Stimulated activated CD4-positive, alpha-beta T cell treated with anti-CD3 and anti-CD28 coated beads, TNF-alpha, amount 100 ng/mL, for 24 hours (primary cell): ENCODE measurements at places on chromosomes 7 and 10.

GRCh38 chr10:103692952-103693811 lies 162.2 kb downstream of the SH3PXD2A start:
- DNase-seq: no peak

- no peak for DNase-seq
Observed at GRCh38 chr10:96718304-96718990, 1.9 kb downstream of the PIK3AP1 start.

DNA sequence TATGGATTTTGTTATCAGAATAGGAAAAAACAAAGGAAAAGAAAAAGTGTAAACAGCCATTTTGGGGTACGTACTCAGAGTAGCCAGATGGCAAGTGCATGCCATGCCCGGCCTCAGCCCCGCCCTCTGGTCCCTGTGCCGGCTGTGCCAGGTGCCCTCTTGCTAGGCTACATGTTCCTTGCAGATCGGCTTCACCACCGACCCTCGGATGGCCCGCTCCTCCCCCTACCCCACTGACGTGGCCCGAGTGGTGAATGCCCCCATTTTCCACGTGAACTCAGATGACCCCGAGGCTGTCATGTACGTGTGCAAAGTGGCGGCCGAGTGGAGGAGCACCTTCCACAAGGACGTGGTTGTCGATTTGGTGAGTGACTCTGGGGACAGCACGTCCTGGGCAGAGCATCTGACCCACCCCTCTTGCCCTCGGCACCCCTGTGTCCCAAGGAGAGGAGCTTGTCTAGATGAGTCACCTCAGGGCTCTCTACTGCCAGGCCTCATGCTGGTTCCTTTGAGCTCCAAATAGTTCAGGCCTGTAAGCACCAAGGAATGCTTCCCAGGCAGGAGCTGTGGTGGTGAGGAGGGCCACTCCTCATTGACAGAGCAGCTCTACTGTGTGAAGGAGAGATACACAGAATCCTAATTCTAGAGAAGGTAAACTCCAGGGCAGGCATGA lies 54.9 kb upstream of the ZMIZ2 start:
- DNase-seq: no peak

DNA sequence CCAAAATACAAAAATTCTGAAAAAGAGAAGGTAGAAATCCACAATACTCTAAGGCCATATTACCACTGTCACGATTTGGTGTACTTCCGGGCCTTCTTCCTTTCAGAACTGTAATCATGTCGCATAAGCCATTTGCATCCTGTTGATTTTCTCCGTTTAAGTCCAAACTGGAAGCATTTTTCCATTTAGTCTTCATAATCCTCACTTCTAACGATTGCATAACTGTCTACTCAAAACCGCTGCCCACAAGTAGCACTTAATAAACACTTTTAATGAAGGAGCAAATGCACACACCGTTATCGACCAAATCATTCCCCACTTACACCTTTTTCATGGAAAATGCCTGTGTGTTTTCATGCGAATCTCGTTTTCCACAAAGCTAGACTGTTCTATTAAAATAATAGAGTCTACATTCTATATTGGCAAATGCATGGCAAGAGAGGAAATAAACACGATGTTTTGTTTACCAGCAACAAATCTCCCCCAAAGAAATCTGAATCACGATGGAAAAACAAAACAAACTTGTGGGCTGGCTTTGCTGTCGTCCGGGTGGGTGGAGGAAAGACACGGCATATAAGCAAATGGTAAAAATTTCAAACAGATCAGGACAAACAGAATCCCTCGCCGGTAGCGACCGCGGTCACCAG lies 1.0 kb downstream of the ATE1 start:
- DNase-seq: no peak

DNA sequence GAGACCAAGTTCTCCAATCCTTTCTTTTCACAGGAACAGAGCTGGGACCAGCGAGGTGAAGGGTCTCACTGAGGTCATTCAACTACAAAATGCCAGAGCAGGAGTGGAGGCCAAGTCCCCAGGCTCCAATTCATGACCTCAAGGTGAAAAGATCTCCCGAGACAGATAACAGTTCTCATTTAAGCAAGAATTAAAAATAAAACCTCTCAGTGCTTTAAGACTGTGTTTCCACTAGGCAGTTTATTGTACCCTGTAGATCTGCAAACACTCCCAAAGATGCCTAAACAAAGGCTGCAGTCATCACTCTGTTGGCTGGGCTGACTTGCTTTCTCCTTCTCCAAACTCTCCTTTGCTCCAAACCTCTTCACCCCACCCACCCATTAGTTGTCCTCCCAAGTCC lies 74.8 kb upstream of the CXCL12 start:
- DNase-seq: no peak
